Activated CD4-positive, alpha-beta T cell treated with anti-CD3 and anti-CD28 coated beads, Interleukin-2, amount 50 U/mL, for 48 hours (primary cell): ENCODE measurements at places on chromosomes 16 and 17.

DNA sequence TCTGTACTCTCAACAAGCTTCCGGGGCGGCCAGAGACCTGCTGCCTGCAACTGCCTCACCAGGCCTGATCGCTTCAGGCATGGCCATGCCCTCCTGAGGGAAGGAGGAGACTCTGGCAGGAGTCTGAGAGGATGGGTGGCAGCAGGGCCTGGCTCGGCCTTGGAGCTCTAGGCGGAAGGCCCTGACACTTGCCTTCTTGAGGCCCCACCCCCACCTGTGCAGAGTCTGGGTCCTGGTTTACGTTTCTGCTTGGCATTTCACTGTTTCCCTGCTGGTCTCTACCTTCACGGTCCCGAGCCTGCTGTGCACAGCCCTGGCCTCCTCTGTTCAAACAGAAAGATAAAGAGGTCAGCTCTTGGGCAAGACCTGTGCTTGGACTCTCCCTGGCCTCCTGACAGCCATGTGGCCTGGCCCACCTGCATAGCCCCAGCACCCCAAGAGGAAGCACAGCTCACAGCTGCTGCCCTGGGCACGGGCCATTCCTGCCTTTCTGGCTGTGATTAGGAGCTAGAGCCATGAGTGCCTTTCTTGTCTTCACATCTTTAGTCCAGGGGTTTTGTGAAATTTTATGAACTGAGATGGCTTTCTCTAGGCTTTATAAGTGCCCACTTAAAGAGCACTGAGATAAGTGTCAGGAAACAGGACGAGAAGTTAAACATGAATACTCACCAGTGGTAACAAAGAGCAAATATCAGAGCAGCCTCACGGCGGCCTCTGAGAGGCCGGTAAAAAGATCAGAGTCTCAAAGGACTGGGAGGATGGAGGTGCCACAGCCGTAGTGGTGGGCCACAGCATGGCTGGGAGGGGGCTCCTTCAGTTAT is 25.6 kb upstream of the MTSS2 start:
- no peak for DNase-seq

DNA sequence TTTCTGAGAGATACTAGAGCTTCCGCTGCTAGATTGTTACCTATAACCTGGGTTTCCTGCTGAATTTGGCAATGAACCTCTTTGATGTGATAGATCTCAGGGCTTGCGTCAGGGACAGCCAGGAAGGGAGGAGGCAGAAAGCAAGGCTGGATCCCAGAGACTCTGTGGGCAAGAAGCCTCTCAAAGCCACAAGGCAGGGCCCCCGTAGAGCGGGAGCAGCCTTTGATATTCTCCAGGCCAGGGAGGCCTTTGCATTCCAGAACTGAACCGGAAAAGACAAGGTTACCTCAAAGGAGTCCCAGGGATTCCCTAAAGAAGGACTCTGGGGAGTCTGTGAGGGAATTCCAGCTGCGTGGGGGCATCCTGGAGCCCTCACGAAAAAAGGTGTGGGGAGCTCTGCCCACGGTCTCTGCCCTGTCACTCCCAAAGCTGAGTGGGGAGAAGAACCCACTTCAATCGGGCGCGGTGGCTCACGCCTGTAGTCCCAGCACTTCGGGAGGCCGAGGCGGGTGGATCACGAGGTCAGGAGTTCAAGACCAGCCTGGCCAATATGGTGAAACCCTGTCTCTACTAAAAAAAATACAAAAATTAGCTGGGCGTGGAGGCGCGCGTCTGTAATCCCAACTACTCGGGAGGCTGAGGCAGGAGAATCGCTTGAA is 14.3 kb upstream of the SCIMP start:
- no peak for DNase-seq

DNA sequence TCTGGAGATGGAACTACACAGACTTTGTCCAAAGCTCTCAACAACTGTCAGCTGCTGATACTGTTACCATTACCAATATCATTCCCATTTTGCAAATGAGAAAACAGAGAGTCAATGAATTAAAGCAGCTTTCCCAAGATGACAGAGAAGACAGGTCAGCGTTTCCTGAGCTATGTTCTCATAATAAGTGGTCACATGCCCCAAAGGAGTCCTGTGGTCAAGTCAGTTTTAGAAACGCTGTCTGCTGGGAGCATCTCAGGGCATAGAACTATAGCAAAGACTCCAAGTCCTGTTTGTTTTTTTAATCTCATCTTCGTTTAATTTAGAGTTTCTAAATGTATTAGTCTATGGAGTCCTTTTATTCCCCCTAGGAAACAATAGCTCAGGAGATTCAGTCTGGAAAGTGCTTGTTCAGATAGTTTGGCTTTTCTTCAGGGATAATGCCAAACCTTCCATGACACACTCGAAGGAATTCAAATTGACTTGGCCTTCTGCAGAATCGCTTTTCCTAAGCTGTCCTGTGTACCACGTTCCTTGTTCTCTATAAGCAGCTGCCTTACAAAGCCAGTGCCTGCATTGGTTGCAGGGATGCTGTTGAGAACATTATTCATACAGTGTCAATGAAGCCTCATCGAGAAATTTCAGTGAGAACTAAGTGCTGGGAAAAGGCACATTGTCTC is 12.1 kb downstream of the CCDC42 start:
- no peak for DNase-seq

- DNase-seq, result peak; percentile 52
Measured at GRCh38 chr17:46194393-46195216, 1.4 kb upstream of the KANSL1 start.
